ENCODE measurements at places on chromosomes 16 and 17.

DNA sequence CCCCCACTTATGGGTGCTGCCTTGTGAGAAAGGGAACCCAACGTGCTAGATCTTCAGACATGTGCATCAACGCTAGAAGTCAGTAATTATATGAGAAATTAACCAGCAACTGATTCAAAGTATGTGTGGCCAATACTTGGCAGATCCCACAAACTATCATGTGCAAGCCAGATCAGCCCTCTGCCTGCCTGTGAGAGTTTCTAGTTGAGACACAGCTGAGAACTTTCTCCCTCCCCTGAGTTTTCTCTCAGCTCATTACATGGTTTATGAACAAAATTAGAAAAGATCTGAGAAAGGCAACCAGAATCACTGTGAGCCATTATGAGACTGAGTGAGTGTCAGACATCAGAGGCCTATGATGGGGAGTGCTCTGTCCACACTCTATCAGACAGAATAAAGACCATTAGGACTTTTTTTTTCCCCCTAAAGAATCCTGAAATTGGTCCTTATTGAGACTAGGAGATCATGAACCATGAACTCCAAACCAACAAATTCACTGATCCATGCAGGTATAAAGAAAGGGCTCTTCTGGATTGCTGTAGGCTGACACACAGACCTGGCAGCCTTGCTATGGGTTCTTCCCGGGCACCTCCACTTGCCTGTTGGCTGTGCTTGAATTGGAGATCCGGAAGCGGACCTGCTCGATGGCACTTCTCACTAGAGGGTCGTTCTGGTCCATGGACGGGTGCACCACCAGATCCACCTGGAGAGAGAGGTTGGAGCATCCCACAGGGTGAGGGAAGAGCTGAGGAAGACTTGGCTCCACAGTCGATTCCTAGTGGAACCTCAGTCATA is 51.5 kb downstream of the GTF3C1 start:
- no peak for DNase-seq

DNA sequence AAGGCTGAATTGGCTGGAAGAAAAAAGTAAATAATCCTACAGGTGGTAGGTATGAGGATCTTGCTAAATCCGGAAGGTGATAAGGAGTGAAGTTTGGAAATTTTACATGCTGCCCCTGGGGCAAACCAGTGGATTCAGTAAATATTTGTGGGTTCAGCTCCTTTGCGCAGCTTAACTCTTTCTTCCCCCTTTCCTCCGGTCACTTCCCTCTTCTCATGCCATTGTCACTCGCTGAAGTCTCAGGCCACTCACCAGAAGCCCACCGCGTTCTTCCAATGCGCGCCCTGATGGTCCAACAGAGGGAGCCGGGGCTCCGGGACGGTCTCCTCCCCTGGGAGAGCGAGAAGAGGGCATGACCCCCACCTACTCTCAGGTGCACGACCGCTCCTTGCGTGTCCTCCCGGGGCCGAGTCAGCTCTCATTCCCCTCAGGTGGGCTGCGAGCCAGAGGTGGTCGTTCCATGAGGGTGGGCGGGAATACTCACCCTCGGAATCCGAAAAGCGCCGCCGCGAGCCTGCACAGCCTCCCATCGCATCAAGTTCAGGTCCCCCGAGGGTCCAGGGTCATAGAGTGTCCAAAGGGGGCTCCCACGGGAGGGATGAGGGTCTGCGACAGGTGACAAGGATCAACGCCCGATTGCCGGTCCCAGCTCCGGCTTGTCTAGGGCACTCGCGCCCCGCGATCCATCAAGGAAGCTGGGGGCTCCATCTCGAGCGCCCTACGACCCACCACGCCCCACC is 474 bp downstream of the CLN3 start:
- no peak for DNase-seq

- no peak for DNase-seq
Measured at GRCh38 chr17:78117027-78117981, 11.3 kb downstream of the TMC6 start.

DNA sequence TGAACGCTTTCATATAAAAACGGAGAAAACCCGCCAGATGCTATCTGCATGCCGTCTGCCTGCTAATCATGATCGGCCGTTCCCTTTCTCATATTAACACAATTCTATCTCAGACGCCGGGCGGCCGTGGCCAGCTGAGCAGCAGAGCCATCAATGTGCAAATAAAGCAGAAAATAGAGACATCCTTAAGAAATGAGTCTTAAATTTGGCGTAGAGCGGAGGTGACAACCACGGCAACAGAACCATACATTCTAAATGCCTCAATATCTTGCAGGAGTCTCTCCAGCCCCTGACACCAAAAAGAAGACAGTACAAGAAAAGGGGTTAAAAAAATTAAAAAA is 2.7 kb upstream of the IRX5 start:
- no peak for DNase-seq

DNA sequence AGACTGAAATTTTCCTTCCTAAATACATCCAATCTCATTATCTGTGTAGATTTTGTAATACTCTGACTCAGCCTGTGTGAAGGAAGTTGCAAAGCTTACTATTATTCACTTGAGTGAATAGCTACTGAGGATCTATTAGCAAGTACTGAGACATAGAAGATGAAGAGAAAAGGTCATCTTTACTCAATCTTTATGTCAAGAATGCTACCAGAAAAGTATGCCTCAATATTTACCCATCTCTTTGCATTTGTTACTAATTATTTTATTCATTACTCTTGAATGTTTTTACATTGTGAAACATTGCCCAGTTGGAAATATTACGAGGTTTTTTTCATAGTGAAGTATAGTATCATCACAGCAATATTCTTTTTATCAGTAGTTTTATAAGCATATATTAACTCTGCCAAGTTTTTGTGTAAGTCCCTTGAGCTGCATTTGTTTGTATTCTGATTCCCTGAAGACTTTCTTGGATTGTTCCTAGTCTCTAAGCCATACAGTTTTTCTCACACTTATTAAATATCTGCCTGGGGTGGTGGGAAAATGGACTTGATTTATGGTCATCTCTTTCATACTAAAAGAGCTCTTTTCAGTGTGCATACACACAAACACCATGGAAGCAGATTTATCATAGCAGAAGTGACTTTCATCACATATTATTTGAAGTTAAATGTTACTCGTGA is 110.4 kb downstream of the MRTFB start:
- no peak for DNase-seq

DNA sequence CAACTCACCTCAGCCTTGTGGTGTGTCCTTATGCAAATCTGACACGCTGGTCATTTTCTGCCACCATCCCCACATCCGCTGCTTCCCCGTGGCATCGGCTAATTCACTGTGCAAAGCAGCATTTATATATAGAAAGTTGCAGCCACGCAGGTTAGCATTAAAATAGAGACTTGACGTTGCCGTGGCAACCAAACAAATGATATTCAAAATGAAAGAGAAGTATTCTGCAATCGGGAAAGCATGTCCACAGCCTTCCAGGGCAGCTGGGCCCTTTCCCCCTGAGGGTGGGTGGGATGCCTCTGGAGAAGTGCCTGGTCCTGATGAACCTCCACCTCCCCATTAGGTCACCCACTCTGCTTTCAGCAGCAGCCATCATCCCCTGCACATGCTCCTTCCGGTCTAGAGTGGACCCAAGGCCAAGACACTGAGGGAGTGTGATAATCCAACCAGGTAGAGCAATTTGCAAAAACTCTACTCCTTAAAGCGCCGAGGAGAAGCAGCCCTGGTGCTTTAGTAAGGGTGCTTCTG is 138.7 kb downstream of the GAS7 start:
- no peak for DNase-seq

DNA sequence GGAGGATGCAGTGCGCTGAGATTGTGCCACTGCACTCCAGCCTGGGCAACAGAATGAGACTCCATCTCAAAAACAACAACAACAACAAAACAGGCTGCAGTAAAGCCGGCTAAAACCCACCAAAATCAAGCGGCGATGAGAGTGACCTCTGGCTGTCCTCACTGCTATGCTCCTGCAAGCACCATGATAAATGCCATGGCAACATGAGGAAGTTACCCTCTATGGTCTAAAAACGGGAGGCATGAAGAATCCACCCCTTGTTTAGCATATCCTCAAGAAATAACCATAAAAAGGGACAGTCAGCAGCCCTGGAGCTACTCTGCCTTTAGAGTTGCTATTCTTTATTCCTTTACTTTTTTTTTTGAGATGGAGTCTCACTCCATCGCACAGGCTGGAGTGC is 8.4 kb upstream of the LGALS3BP start:
- no peak for DNase-seq
